ENCODE measurements at places on chromosomes 13 and 19.
A peak's percentile ranks its signal among the peaks of the same experiment; 100 is the strongest.

- no peak for DNase-seq
Observed at GRCh38 chr13:83223546-83223945, 658.7 kb downstream of the SLITRK1 start.

DNA sequence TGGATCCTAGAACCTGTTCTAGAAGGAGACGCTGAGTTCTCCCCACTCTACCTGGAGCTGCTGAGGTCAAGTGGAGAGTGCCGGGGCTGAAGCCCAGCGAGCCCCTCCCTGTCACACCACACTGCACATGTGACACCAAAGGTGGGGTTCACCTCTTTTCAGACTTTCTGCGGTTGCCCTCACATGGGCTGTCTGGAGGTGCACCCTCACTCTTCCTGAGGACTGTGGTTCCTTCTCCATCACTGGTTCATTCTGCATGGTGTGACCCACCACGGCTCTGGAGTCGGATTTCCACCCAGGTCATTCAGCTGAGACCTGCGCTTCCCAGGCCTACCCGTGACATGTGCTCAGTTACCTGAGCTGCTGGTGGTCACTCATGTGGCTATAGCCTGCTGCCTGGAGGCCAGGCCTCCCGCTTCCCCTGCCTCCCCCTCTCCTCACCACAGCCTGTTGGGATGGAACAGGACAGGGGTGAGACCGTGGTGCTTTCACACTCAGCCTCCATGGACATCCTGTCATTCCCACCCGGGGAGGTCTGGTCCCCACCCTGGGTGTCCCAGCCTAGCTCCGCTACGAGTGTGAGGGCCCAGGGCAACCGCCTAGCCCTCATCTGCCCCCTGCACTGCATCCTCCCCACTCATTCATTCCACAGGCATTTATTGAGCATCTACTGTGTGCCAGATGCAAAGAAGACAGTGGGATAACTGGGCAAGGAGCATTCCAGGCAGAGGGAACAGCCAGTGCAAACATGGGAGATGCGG is 605 bp upstream of the A1BG start:
- DNase-seq = no peak

- no peak for DNase-seq
Observed at GRCh38 chr13:53507741-53508140, 479.1 kb downstream of the OLFM4 start.

- DNase-seq = no peak
Observed at GRCh38 chr13:110820322-110820721, 94.5 kb downstream of the ANKRD10 start.

GRCh38 chr19:46442808-46443450 is 14.2 kb upstream of the PNMA8C start:
- peak; percentile 79 for DNase-seq

DNA sequence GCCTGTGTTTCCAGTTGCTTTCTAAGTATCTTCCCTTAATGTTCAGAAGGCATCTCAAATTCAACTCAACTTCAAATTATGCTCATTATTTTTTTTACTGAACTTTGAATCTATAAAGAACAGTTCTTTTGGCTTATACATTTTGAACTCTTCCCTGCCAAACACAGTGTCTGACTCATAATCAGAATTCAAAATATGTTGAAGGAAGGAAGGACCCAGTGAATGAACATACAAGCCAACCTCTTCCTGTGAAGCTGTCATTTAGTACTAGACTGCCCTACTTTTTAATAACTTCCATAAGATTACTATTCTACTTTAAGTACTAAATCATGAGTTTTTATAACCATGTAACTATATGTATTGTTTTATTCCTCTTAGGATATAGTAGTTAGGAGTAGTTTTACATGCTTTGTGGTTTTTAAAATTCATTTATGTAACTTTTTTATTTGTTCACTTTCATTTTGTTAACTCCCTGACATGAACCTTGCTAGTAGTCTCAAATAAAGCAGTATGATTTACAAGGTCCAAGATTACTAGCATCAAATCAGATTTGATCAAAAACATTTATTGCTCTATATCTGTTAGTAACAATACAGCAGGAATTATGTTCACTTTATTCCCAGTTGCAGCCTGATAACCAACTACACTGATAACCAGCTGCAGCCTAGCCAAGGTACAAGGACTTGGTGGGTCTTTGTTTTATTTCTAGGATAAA is 6.4 kb downstream of the NUDT15 start:
- DNase-seq = peak; percentile 82

DNA sequence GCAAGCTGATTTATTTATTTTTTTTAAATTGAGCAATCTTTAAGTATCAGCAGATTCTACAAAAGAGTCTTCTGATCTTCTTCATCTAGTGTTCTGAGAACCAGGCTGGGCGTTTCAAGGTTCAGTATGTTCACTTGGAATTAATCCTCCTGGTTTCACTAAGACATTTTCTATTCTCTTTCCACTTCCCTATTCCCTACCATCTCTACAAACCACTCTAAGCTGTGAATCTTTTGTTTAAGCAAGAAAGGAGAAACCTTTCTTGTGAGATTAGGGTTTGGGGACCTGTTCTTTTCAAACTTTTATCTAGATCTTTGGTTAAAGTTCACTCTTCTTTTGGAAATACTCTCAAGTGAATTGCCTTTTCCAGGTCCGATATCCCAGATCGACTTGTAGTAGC is 59.3 kb downstream of the URI1 start:
- no peak for DNase-seq

GRCh38 chr13:30235216-30235615 is 72.1 kb downstream of the KATNAL1 start:
- DNase-seq = peak; percentile 26

- DNase-seq = no peak
Observed at GRCh38 chr19:14078411-14078810, 5.8 kb downstream of the MISP3 start.

DNA sequence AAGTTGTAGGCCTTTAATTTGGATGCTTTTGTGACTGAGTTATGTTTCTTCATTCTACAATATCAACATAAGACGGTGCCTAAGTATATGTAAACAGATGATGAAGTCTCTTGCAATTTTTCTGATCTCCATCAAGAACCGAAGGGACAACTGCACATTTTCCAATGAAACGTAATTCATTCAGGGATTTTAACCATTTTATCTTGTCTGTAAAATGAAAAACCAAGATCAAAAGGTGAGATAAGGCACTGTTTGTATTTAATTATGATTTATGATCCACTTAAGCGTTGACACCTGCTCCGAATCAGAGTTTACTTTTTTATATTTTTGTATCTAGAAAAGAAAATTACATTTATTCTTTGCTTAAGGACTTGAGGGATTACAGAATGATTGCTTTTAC is 556.8 kb upstream of the ARGLU1 start:
- no peak for DNase-seq

DNA sequence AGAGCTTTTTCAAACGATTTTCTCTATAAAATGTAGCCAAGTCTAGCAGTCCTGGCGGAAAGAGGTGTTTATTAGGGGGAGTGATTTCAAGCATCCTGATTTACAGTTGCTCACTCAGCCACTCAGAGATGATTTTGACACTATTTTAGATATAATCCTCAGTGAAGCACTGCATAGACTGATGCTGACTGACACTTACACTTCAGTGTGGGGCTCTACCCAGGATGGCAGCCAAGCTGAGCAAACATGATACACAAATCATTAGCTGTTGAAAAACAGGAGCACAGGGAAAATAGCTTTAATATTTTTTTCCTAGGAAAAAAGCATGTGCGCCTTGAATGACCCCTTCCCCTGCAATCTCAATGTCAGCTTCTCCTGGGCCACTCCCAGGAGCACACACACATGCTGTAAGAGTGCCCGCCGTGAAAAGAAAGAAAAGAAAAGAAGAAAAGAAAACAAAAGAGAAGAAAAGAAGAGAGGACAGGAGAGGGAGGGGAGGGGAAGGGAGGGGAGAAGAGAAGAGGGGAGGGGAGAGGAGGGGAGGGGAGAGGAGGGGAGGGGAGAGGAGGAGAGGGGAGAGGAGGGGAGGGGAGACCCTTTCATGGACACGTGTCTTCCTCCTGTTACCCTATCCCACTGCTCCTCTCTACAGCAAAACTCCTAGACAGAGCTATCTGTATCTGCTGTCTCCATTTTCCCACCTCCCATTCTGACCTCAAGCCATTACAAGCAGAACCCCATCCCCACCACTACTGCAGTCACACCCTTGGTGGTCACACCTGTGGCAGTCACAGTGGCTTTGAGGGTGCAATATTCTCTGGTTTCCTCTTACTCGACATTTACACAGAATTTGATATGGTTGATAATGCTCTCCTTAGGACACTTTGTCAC is 36.4 kb downstream of the RCBTB2 start:
- no peak for DNase-seq

GRCh38 chr13:94301487-94301886 is 178.0 kb downstream of the DCT start:
- DNase-seq = no peak

DNA sequence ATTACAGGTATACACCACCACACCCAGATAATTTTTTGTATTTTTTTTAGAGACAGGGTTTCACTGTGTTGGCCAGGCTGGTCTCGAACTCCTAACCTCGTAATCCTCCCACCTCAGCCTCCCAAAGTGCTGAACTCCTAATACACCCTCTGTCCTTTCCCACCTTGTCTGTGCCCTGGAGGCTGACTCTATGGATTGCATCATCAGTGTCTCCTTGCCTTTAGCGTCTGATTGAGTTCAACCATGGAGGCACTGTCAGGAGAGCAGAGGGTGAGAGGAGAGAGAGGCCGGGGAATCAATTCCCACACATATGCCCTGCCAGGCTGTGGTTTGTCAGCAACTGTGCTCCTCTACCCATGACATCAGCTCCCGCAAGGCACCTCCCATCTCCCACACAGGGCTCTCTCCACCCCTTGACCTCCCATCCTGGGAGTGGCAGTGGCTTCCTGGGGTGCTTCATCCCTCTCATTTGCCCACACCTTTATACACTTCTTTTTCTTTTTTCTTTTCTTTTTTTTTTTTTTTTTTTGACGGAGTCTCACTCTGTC is 12.6 kb upstream of the LILRB4 start:
- no peak for DNase-seq

DNA sequence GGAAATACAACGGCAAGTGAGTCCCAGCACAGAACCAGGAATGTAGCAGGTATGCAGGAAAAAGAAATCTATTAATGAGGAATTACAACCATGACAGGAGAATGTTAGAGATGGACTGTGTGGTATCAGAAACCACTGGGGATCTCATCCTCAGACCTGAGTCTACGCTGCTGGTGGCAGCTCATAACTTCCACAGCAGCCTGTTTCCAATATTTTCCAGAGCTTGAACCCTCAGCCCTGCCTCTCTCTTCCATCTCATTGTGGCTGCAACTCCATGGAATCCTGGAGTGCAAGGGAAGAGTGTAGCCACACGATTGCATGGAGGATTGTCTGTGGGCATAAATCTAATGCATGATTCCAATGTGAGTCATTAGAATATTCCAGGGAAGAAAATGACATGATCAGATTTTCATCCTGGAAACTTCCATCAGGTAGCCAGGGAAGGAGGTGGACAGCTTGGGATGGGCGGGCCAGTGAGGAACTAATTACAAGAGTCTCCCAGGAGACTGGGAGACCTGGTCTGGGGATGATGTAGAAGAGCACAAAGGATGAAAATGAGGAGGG is 14.9 kb downstream of the PLA2G4C start:
- DNase-seq = no peak

- DNase-seq = no peak
Observed at GRCh38 chr13:107238262-107238981, 670.5 kb upstream of the ARGLU1 start.

DNA sequence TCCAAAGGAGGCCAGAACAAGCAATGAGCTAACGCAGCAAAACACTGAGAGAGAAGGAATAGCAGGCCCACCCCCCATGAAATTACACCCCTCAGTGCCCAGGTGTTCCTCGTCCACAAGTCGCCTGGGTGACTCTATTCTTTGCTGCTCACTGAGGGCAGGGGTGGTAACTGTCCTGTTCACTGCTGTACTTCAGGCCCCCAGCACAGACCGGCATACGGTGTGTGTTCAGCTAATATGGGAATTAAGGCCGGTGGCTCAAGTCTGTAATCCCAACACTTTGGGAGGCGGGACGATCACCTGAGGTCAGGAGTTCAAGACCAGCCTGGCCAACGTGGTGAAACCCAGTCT is 31.9 kb downstream of the DHRS12 start:
- no peak for DNase-seq

GRCh38 chr19:1275976-1276627 is 772 bp downstream of the FAM174C start:
- DNase-seq = no peak

GRCh38 chr13:65932587-65933239 is 1297.4 kb downstream of the PCDH9 start:
- DNase-seq = no peak

DNA sequence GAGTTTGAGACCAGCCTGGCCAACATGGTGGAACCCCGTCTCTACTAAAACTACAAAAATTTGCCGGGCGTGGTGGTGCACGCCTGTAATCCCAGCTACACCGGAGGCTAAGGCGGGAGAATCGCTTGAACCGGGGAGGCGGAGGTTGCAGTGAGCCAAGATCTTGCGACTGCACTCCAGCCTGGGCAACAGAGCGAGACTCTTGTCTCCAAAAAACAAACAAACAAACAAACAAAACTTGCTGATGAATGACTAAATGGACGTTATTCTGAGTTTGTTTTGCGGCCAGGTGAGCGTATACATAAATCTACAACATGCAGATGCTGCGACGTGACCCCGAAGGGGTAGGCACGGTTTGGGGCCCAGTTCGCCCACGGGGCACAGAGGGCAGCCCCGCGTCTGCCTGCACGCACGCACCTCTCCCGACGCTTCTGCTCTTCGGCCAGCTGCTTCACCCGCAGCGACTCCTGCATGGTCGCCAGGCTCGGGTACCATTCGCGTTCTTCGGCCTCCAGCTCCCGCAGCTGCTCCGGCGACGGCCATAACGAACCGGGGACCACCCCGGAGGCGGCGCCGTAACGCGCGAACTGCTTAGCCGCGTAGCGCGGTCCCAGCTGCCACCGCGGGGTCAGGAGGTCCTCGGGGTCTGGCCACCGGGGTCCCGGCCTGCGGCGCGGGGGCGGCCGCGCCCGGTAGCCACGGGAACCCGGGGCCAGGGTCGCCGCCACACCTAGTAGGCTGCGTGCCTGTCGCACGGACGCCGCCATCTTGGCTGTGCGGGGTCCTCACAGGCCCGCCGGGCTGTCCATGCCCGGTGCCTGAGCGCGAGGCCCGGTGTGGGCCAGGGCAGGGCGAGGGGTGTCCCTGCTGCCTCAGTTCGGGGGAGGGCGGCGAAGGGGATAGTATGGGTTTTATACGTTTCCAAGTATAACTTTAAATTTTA is at the start of gene GADD45GIP1:
GADD45GIP1 (minus strand) TSS at position 778 of the 943 bp plus-strand sequence; CDS start at position 767, 11 bp downstream.
- peak; percentile 77 for DNase-seq

Data from choroid plexus epithelial cell (primary cell).